ENCODE measurements at places on chromosomes 1 and 21.

GRCh38 chr1:208709981-208710380 lies 465.8 kb upstream of the PLXNA2 start:
- DNase-seq = no peak

GRCh38 chr21:46158666-46159300 lies 3.4 kb upstream of the FTCD start:
- no peak for DNase-seq

- DNase-seq = no peak
Observed at GRCh38 chr1:222618880-222619596, 1.1 kb downstream of the MIA3 start.

DNA sequence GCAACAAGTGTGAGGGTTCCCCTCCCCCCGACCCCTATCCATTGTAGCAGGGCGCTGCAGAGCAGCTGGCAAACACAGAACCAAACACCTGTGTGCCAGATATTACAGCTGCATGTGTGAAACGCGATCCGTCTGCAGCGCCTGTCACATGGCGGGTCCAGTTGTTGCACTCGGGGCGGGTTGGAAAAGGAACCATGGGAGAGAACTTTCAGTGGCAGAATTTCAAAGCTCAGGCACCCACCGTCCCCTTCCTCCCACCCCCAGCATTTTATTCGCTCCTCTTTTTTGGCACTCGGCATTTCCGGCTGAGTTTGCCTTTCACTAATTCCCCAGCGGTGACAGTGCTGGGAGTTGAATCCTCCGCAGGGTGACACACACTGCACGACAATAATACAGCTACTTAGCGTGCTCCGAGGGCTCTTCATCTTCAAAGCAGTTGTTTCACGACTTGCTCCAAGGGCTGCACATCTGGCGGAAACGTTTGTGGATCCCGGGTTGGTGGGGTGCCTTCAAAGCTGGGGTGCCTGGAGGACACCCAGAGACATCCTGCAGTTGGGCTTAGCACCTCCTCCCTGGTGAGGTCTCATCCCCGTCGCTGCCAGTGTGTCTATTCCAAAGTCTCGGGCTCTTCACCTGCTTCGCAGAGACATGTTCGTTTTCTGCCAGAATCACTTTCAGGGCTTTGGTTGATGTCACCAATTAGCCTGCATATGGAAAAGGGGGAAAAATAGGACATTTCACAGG lies 180.7 kb downstream of the ZBTB18 start:
- no peak for DNase-seq
